Cardiac fibroblast (primary cell): ENCODE measurements at places on chromosomes 3 and 15.

DNA sequence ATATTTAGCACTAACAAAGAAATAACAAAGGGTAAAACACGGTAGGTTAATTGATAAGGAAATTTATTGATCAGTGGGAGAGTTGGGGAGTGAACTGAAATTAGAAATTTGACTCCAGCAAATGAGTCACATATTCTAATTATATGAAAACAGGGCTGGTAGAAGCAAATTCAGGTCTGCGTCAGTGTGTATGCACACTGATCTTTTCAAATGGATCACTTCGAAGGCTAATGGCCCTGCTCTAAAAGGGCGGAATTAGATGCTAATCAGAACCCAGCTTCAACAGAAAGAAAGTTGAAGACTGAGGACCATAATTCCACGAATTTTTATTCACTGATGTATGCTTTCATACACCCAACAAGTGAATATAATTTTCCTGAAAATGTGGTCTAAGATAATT lies 762.4 kb upstream of the DPPA4 start:
- DNase-seq = no peak

DNA sequence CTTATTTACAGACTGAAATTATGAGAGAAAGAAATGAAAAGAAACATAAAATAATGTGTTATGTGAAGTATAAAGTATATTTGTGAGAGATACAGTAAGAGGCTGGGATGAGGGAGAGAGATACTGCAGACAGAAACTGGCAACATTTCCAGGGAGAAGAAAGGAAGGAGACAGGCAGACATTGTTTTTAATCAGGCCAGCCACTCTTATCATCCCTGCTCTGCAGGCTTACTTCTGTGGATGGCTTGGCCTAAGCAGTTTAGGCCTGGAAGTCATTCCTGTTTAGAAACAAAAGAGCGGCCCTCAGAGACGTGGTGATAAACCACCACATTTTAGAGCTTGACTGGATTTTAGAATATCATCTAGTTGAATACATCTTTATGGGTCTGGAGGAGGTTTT lies 12.4 kb downstream of the PCCB start:
- no peak for DNase-seq

GRCh38 chr3:160837394-160837980 lies 81.5 kb downstream of the PPM1L start:
- DNase-seq = no peak

- DNase-seq = no peak
These were observed 19.4 kb downstream of the ASTE1 start for GRCh38 chr3:131007256-131007655.

- no peak for DNase-seq
These were observed 221.2 kb upstream of the ALCAM start for GRCh38 chr3:105145511-105145910.

GRCh38 chr3:138914870-138915502 lies 32.0 kb downstream of the FOXL2 start:
- DNase-seq = peak; percentile 85

DNA sequence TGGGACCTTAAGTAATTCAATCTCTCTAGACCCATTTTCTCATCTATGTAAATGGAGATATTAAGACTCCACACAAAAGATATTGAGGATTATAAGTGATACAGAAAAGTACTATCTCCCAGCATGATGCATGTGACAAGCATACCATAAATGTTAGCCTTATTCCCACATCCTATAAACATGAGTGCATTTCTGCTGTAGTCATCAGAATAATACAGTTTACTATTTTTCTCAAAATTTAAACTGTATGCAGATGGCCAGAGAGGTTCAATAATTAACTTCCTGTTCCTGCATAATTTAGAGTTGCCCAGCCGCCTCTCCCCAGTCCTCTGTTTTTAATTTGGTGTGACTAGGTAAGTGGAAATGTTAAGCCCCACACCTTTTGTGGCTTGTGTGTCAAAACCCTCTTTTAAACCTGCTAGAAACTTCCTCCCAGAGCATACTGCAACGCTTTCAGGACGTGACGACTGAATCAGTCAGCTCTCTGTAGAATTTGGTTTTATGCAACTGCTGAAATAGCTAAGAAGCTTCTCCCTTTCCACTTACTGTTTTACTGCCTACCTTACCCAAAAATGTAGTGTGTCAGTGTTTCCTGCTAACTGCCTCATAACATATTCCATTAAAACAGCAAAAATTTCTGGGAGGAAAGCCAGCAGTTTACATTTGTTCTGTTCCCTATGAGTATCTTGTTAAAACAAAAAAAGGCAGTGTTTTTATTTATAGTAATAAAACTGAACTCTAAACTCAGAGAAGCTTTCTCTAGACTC lies 1037.9 kb downstream of the EPHA3 start:
- no peak for DNase-seq

DNA sequence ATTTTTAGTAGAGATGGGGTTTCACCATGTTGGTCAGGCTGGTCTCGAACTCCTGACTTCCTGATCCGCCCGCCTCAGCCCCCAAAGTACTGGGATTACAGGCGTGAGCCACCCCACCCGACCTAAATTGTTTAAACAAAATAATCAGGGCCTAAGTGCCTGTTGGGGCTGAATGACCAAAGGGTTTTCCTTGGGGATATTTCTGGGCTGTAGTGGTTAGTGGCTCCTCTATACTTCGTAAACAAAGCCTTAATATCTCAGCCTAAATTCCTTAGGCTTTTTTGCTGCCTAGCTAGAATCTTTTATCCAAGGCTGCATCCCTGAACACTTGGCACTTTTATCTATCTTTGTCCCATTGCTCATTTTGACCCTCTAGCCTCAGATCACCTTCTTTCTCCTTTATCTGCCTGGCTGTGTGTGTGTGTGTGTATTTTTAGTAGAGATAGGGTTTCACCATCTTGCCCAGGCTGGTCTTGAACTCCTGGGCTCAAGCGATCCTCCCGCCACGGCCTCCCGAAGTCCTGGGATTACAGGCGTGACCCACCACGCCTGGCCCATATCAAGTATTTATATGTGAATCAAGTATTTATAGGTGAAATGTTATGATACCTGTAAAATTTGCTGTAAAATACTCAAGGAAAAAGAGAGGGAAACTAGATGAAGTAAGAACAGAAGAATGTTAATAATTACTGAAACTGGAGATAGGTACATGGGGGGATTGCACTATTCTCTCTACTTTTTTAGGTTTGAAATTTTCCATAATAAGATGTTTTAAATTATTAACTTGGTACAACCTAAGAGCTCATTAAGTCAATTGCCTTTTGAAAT lies 1.8 kb downstream of the NUSAP1 start:
- no peak for DNase-seq

DNA sequence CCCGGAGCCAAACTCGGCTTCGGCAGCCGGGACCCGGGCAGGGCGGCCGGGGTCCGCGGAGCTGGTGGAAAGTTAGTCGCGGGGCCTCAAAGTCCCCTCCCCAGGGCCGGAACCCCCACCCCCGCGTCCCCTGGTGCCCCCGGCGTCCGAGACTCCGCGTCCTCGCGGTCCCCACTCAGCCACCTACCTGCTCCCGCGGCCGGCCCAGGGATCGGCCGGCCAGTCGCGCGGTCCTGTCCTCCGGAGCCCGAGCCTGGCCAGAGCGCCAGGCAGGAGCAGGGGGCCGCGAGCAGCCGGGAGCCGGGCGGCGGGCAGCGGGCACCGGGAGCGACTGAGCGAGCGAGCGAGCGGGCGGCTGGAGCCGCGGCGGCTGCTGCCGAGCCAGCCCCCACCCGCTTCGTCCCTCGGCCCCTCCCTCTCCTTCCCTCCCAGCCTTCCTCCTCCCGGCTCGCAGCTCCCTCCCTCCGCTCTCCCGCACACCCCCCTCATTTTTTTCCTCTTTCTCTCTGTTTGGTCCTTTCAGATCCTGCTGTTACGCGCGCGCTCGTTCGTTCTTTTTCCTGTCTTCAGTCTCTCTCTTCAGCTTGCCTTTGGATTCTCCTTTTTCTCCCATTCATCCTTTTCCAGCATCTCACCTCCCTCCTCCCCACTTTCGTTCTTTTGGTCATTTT lies at the start of gene MEGF11:
MEGF11 (minus strand) TSS at position 333 of the 671 bp plus-strand sequence. CDS start 125,347 bp downstream, outside the sequence.
- DNase-seq = peak; percentile 37

GRCh38 chr3:132145833-132146232 lies 111.0 kb upstream of the CPNE4 start:
- DNase-seq = peak; percentile 11

GRCh38 chr15:85766001-85766831 lies 28.5 kb downstream of the KLHL25 start:
- no peak for DNase-seq

GRCh38 chr3:71355862-71356261 lies 227.7 kb downstream of the FOXP1 start:
- DNase-seq = no peak
